Activated CD4-positive, alpha-beta T cell treated with anti-CD3 and anti-CD28 coated beads for 36 hours (primary cell): ENCODE measurements at places on chromosomes 7 and 10. TPM values are rescaled to one million over a fixed set of nuclear protein-coding genes. Genes with fewer than 3 reads are reported as not detected.

The DNAJC2 gene
- 56.2 TPM for total RNA-seq

The MMD2 gene
- not detected for total RNA-seq

The MKI67 gene
- 234 TPM for total RNA-seq

The DYDC1 gene
- total RNA-seq = not detected

The FRMPD2 gene
- not detected for total RNA-seq

The CALCR gene
- not detected for total RNA-seq

The MACROH2A2 gene
- total RNA-seq = 4.2 TPM

The TFEC gene
- not detected for total RNA-seq

DNA sequence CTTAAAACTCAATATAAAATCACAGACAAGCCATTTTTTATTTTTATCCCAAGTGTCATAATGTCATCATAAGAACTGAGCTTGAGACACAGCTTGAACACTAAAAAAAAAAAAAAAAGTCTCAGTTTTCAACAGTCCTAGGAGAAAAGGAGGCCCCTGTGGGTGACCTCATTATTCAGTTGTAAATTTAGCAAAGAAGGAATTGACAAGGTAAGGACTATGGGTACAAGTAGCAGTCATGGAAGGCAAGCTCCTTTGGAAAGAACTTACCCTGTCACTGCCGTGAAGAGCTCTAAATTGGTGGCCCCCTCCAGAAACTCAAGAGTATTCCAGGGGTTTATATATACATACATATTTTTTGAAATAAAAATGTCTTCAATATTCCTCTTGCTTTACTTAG, 864.4 kb upstream of the KCND2 start:
- DNase-seq = no peak

DNA sequence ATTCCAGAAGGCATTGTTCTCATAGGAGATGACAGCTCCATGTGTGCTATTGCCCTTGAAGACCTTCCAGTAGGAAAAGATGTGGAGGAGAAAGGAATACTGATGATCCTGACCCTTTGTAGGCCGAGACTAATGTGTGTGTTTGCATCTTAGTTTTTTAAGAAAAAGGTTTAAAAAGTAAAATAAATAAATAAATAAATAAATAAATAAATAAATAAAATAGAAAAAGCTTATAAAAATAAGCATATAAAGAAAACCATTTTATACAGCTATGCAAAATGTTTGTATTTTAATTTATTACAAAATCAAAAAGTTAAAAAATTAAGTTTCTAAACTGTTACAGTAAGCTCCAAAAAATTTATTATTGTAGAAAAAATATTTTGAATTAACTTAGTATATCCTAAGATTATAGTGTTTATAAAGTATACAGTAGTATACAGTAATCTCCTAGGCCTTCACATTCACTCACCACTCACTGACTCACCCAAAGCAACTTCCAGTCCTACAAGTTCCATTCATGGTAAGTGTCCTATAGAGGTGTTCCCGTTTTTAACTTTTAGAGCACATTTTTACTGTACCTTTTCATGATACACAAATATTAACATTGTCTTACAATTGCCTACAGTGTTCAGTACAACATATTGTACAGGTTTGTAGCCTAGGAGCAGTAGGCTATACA, 435.2 kb upstream of the SEMA3A start:
- no peak for DNase-seq

DNA sequence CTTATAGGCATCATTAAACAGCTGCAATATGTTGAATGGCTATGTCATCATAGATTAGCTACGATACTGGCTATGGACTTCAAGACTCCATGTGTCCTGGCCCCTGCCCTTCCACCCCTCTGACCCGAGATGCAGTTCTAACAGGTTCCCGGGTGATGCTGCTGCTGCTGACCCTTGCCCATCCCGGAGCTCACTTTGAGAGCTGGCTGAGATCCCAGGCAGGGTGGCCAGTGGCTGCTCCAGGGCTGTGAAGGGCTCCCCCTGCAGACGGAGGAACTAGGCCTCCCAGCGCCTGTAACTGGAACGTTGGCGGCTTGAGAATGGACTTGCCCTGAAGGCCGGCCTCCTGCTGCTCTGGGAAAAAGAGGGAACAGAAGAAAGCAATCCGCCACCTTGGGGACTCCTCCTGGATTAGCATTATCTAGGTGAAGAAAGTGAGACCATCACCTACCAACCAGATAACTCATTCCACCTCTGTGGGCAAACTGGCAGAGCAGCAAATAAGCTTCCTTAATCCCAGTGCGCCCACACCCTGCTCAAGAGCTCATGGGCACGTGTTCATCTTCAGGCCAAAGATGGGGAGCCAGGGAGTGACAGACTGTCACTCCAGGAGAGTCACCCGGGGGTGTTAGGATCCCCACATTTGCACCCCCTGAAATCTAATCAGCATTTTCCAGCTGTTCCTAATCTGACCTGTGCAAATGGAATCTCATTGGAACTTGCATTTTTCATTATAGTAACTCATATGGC, 56.8 kb downstream of the PARP12 start:
- DNase-seq = no peak

DNA sequence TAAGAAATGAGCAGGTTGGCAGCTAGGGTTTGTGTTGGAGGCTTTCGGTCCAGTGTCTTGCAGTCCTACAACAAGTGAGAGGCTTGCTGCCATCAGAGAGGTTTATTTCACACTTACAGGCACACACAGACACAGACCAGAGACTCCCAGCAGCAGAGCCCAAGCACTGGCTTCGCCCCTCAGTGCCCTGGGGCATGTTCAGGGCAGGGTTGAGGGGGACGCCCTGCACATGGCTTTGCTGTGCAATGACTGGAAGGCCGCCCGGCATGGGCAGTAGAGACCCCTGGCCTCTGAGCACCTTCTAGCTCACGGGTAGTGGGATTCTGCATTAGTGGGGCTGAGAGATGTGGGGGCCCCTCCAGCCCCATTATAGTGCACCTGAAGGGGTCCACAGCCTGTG, 3.8 kb downstream of the SPRN start:
- no peak for DNase-seq

DNA sequence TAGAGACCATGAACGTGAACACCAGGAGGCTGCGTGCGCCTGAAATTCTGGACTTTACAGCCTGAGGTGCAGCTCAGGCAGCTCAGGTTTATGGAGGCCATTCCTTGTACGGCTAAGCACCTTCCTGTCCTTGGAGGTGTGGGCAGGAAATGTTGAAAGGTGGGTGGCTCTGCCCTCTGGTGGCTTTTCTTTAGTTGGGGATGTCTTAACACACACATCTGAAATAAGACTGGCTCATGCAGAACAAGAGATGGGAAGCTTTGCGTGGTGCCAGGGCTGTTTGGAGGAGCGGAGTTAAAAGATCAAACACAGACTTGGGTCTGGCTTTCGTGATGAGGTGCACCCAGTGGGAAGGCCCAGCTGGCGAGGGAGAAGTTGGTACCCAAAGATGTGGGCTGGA, 64.1 kb downstream of the DOCK1 start:
- no peak for DNase-seq

DNA sequence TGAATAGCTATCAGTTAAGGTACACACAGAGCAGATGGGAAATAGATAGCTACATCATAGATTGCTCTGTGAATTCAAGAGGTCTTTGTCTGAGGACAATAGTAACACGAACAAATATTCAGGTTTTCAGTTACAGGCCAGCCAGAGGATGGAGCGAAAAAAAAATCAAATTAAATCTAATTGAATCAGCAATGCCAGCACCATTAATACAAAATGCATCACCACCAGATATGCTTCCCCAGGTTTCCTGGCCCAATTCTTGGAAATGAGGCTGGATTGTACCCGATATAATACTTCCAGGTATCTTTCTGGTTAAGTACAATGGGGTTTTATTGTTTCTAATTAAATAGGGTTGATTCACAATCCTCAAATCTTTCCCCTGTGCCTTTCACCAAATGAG, 975.8 kb upstream of the AUTS2 start:
- DNase-seq = no peak

GRCh38 chr7:73382934-73383503, 50.6 kb upstream of the FZD9 start:
- no peak for DNase-seq

DNA sequence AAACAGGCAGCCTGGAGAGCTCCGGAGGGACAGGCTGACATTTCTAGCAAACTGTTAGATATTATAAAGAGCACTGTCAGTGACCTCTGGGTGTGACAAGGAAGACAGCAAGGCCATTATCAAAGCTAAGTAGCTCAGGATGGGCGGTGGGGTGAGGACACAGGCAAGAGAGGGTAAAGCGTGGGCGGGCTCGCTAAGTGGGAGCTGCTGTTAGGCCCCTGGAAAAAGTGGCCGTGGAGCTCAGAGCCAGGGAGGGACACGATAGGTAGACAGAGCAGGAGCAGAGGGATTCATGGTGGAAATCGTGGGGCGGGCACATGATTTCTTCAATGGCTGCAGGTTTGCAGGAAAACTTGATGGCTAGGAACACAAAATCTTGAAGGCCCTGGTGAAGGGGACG, 51.4 kb upstream of the NPS start:
- no peak for DNase-seq

DNA sequence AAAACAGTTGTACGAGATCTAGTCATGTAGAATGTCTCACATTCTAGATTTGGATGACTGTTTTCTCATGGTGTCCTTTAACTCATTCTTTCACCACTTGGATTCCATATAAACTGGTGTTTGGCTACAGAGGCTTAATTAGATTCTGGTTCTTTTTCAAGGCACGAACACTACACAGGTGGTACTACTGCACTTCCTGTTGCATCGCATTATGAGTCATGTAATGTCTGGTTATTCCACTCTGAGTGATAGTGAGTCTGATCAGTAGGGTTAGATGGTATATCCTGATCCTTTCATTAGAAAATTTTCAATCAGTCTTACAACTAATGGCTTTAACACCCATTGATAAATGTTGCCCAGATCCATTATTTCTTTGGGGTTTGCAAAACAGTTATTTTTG, 11.2 kb upstream of the AKAP9 start:
- DNase-seq = no peak

- DNase-seq = no peak
Observed at GRCh38 chr10:116014871-116015582, 258.0 kb downstream of the GFRA1 start.

GRCh38 chr10:29434111-29434510, 145.2 kb downstream of the LYZL1 start:
- DNase-seq = no peak

DNA sequence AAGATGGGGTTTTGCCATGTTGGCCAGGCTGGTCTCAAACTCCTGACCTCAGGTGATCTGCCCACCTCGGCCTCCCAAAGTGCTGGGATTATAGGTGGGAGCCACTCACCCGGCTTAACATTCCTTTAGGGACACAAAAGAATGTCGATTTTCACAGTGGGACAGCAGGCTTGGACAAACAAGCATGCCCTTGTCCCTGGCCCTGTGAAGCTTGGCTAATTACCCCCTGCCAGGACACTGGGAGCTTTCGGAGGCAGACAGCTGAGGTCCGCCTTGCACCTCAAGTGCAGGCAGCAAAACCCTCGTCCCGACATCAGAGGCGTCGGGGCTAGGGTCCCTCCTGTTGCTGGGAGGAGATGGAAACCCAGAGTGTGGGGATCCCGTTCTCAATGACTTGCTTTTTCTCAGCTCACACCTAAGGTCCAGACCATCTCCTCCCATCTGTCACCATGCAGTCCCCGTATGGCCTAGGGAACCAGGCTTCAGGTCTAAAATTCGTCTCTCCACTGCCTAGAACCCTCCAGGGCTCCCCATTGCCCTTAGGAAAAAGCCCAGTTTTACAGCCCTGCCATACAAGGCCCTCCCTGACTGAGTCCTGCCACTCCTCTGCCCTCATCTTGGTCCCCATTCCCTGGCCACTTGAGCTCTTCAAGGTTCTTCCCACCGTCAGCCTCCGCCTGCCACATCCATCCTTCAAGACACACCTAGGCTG, 6.3 kb upstream of the CLIP2 start:
- DNase-seq = no peak

GRCh38 chr10:125026974-125027735, 85.2 kb downstream of the ZRANB1 start:
- no peak for DNase-seq

DNA sequence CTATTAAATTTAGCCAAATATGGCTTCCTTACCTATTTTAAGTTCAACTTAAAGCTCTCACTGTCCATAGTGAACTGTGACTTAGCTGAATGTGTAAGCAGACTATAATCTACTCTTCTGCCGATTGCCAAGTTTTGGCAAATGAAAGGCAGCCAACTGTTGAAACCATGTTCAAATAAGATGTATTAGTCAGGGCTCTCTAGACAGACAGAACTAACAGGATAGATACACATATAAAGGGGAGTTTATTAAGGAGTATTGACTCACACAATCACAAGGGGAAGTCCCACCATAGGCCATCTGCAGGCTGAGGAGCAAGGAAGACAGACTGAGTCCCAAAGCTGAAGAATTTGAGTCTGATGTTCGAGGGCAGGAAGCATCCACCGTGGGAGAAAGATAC, 837.7 kb upstream of the AUTS2 start:
- DNase-seq = no peak

- no peak for DNase-seq
Observed at GRCh38 chr10:70007116-70007820, 45.4 kb upstream of the MACROH2A2 start.

- no peak for DNase-seq
Observed at GRCh38 chr7:111914291-111914690, 291.9 kb downstream of the DOCK4 start.

DNA sequence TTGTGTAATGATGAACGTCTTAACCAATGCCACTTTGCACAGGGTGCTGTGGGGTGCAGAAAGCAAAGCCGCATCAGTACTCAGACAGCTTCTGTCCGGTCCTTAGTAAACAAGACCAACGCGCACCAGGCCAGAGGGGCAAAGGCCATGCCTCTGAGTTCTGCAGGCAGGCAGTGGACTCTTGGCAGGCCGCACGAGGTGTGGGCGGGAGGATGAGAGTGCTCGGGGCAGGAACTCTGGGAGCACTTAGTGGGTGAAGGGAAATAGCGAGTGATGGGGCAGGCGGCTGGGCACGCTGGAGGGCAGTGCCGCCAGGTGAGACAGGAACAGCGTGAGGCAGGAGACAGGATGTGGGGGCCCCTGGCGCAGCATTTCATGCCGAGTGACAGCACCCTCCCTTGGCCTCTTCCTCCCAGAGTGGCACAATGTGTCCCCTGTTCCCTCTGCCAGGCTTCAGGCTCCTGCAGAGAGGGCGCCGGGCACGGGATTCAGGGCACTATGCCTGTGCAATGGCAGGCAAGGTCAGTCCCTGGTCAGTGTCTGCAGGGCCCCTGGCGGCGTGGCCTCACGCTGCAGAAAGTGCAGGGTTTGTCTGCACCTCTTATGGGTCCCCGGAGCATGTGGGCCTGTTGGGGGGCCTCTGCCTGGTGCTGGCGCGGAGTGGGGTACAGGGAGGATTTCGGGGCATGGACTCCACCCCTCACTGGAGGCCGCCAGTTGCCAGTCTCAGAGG, 60.4 kb downstream of the VIPR2 start:
- DNase-seq = no peak
